BJ (cell line): ENCODE measurements at places on chromosomes 5 and 9.

- no peak for DNase-seq
These were observed 135.6 kb downstream of the C9orf50 start for GRCh38 chr9:129485145-129485774.

GRCh38 chr5:124262470-124262869 is 484.0 kb downstream of the ZNF608 start:
- DNase-seq, result no peak

- DNase-seq, result no peak
These were observed 22.1 kb downstream of the SH3RF2 start for GRCh38 chr5:145958436-145958835.

DNA sequence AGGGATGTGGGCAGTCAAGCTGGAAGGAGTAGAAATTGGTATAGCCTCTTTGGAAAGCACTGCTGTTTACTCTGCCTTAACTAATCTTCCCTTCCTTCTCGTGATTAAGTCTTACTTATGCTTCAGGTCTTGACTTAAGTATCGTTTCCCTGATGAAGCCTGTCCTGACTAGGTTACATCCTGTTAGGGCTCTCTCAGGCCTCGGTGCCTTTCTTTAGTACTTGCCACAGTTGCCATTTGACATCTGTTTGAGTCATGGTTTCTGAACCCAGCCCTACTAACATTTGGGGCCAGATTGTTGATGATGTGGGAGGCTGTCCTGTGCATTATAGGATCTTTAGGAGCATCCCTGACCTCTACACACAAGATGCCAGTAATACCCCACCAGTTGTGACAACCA is 94.4 kb downstream of the GAPVD1 start:
- no peak for DNase-seq

DNA sequence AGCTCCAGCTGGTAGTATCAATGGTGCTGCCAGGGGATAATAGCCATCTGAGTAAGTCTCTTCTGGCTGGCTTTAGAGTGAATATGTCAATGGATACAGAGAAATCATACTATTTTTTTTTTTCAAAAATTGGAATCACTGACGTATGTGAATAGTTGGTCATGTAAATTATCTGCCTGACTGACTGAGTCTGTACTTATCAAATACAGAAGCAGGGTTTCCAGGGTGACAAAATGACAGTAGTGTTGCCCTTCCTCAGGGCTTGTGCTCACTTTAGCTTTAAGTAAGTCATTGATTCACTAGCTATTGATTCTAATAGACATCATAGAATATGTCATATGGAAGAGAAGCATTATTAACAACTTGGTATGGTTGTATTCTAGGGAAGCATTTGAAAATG is 126.0 kb upstream of the C6 start:
- DNase-seq, result no peak
